ENCODE measurements at places on chromosomes 3 and 15.

- DNase-seq: no peak
Observed at GRCh38 chr3:149476225-149476624, 1.7 kb downstream of the TM4SF4 start.

DNA sequence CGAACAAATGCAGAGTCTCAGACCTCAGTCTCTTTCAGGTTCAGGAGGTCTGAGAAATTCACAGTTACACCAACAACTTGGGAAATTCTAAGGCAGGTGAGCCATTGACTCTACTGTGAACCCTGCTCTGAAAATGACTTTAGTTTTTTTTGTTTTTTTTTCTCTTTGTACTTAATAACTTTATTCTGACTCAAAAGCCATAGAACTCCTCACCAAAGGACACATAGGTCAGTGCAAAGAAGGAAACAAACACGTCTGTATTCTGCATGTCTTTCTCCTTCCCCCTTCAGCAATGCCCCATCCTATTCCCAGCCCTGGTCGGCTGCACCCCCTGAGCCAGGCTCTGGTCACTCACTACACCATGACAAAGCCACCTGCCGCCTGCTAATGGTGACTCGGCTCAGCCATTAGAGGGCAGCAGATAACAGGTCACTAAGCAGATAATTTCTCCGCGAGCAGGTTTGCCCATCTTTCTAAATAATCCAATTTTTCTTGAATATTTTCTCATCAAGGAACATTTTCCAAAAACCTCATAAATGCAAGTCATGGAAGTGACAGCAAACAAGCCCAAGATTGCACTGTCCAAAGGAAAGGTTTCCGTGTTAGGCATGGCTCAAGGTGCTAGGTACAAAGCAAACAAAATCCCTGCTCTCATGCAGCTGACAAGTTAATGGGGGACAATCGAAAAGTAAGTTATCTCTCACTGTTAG lies 37.7 kb downstream of the TM4SF4 start:
- DNase-seq: no peak

- no peak for DNase-seq
Observed at GRCh38 chr3:27090275-27091041, 278.7 kb downstream of the NEK10 start.

DNA sequence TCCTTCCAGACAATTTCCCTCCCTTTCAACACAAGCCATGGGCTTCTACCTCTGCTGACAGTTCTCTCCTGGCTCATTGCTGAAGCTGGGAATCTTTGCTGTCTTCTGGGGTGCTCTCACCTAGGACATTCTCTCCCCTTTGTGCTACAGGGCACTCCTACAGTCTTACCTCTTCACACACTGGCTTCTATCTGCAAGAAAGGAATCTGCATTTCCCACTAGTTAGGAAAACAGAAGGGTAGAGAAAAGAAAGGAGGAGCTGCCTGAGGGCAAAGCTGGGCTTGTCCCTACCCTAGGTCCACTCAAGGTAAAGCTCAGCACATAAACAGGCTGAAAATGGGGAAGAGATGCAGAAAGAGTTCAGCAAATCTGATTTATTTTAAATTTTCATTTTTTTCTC lies 5.6 kb upstream of the ARGFX start:
- DNase-seq: no peak

DNA sequence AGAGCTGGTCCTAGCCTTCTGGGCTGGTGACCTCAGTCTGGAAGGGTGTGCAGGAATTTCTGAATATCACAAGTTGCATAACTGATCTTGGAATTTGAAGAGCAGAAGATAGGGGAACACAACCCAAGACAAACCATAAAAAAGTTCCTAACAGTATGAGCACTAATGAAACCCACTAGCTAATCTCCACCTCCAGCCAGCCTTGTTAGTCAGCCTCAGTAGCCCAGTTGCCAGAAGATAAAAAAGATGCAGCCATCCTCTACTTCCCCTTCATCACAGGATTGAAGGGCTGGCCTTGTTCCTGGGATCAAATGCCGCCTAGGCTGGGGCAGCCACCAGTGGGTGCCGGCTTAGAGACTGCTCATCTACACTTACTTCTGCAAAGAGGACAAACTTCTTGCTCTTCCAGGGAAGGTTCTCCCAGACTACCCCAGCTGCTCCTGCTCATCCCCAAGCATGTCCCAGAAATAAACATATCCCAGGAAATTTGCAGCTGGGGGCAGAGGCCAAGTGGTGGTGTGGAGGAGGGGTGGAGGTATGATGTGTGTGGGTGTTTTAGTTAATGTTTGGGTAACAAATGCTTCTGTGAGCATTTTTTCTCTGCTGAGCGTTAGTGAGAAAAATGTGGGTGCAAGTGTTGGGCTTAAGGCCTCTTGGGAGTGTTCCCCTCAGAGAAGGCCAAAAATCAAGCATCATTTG lies 9.2 kb upstream of the ITGA11 start:
- DNase-seq: no peak

DNA sequence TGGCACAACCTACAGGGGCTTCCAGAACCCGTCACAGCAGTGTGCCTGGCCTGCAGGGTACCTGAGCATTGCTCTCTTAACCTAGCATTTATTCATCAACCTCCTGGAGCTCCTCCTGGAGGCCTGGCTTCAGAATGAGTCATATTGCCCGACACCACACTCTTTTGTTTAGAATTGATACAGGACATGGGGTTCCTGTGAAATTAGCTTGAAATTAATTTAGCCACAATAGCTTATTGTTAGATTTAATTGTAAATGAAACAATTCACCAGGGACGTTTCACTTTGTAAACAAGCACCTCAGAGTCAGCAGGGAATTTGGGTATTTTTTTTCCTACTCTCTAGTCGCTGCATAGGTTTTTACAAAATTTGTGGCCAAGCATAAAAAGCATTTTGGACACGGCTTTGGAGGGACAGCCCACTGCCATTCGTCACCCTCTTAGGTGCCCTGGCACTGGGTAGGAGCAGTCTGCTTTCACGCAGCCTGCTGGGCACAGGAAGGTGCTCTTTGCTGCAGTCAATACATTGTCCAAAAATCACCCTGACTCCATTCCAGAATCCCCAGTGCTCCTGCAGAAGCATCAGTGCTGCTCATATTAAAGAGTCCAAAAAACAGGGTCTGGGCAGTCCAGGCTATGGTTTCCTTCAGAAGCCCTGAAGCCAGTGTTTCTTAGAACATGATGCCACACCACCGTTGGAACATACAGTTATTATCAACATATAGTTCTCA lies 60.8 kb upstream of the MEF2A start:
- DNase-seq: no peak

- DNase-seq: no peak
Observed at GRCh38 chr3:69445498-69445897, 59.6 kb upstream of the FRMD4B start.

DNA sequence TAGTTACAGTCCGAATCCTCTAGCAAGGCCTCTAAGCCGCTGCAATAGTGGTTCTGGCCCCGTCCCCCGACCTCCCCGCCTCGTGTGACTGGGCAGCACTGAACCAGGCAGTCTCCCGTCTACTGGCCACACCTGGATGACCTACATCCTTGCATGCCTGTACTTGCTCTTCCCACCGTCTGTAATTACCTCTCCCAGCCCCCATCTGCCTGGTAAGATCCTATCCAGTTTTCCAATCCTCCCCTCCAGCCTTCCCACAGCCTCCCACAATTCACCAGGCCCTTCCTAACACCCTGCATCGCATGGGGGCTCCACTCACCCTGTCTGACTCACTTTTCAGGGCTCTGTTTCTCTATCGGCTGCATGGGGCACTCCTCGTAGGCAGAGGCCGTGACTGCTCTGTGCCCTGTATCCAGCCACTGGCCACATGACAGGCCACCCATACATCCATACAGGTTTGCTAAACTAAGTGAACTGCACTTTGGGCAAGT lies 32.8 kb downstream of the XXYLT1 start:
- no peak for DNase-seq

DNA sequence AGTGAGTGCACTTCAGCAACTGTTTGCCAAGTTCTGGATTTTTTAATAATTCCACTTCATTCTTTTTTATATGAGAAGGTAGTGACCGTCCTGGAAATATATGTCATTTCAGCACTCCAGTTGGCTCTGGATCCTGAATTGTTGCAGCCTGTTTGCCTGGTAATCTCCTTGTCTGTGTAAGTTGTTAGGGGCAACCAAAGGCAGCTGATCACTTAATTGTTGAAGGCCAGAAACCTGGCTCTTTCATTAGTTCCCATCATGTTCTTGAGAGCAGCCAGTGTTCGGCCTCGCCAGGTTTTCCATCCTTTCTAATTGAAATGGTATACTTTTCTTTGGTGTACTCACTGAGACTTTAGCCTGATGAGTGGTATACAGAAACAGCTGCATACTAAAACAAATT lies 168.6 kb downstream of the SOX2 start:
- DNase-seq: no peak

- DNase-seq: no peak
Observed at GRCh38 chr3:116824208-116824607, 114.6 kb downstream of the TUSC7 start.

GRCh38 chr3:23654571-23654970 lies 151.2 kb upstream of the UBE2E1 start:
- no peak for DNase-seq

- DNase-seq: no peak
Observed at GRCh38 chr3:148269816-148270215, 427.9 kb upstream of the AGTR1 start.

- no peak for DNase-seq
Observed at GRCh38 chr3:146581951-146582467, 23.1 kb downstream of the PLSCR5 start.

DNA sequence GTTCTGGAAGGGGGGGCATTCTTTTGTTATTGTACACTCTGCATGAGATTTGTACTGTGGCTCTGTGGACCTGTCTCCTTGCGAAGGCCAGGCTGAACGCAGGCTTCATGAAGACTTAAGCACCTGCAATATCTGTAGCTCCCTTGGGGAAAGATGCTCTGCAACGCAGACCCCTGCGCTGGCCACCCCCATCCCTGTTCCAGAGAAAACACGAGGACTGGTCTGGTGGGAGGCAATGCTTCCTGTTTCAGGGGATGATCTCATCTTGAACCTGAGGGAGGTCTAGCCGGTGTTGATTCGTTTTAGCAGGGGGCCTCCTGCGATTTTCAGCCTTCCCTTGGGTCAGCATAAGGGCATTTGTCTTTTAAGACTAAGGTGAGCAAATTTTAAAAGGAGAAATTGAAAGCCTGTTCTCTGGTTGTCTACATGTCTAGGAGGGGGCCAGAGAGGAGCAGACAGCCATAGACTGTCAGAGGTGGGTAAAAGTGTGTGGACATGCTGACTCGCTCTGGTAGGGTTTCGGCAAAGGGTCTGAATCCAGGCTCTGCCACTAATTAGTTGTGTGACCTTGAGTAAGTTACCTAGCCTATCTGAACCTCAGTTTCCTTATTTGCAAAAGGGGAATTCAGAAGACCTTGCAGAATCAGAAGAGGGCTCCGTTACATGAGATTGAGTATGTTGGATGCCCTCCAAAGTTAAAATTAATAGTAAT lies 80.9 kb upstream of the RASGRF1 start:
- no peak for DNase-seq

DNA sequence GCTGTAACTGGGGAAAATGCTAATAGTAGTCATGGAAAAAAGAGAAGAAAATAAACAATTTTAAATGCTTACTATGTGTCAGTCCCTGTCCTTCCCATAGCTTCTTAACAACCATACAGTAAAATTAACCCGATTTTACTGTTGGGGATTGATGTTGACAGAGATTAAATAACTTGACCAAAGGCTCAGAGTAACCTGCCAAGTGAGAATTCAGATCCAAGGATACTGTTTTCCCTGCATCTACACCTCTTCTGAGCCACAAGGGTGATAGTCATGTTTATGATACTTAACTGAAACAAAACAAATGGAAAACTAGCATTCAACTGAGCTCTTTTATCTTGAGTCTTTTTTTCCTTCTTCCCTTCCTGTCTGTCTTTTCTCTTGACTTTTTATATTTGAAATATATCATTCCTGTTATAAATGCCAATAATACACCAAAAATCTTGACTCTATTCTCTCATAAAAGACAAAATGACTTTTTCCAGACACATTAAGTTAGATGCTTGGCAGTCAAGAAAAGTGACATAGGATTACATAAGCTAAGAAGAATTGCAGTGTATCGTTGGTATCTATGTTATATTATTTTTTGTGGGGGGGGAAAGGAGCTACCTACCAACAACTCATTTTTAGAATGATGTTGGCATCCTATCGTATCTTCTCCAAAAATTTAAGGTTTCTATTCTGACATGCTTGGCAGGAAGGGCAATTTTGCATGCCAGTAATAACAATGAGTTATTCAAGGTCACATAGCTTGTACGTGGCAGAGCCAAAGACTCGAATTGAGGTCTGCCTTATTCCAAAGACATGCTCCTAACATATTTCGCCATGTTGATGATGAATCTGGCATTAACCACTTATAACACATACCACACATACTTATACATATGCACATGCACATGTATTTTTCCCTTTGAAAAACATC lies 306.6 kb upstream of the KCNH8 start:
- DNase-seq: no peak

GRCh38 chr3:39379778-39380155 lies 3.4 kb upstream of the SLC25A38 start:
- DNase-seq: no peak

GRCh38 chr3:133300102-133300501 lies 99.8 kb upstream of the BFSP2 start:
- no peak for DNase-seq

DNA sequence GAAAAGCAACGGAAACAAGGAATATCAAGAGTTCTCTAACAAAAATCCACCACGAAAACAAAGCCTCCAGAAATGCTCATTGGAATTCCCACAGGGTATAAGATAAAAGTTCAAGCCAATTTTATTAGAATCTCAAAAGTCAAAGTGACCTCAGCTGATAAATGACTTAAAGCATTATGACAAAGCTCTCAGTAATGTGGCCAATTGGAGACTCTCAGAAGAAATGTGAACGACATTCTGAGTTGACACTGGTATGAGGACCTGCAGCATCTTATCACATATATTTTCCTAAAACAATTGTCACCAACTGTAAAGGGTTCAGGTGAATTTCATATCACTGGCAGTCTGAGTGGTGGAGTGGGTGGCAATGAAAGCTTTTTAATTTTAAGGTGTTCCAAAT lies 199.1 kb downstream of the FOXP1 start:
- DNase-seq: no peak

GRCh38 chr3:149270180-149270579 lies 48.6 kb upstream of the CP start:
- no peak for DNase-seq

GRCh38 chr3:136995652-136996051 lies 37.9 kb downstream of the IL20RB start:
- no peak for DNase-seq

GRCh38 chr3:97935842-97936241 lies 36.4 kb downstream of the RIOX2 start:
- DNase-seq: no peak

GRCh38 chr3:195815169-195815771 lies 3.5 kb upstream of the MUC4 start:
- DNase-seq: no peak
